ENCODE measurements at places on chromosomes 7 and 10. TPM values are rescaled to one million over a fixed set of nuclear protein-coding genes. Genes with fewer than 3 reads are reported as not detected.

GRCh38 chr7:157866336-157866924 is 529.6 kb downstream of the DNAJB6 start:
- ATAC-seq: no peak

- ATAC-seq: no peak
Observed at GRCh38 chr10:130407052-130407451, 270.9 kb downstream of the GLRX3 start.

GRCh38 chr10:72336259-72337038 is 18.3 kb downstream of the DNAJB12 start:
- ATAC-seq: no peak

GRCh38 chr7:116212869-116213268 is 2.5 kb downstream of the TES start:
- ATAC-seq: no peak

DNA sequence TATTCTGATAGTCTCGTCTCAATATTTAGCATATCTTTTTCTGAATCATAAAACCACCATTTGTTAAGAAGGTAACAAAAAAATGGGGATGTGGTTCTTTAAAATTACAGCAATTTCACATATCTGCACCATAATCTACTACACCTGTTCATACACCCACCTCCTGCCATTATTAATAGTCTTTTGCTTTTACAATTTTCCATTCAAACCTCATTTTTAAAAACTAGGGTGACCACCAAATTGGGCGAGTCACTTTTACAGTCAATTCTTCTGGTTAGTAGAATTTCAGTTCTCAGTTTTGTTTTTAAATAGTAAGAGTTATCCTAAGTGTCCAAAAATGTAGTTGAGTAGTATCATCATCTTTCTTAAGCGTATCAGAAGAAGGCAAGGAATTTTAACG is 48.4 kb upstream of the GSAP start:
- no peak for ATAC-seq

DNA sequence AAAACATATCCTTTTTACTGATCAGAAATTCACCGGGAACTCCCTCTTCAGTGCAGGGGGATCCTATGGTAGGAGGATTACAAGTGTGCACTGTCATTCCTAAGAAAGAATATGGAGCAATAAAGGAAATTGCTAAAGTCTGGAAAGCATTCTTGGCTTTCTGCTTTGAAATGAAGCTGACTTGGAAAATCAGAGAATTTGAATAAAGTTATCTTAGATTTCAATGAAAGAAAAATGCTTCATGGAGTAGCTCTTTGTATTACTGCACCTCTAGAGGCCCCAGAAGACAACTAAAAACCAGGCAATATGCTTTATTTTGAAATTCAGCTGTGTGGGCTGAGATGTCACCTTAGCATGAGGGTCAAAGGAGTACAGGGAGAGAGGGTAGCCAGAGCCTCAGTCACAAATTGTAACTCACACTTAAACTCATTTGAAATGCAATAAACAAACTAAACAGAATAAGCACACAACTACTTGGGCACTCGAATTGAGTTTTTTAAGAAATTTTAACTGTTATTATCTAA is 102.5 kb downstream of the IMMP2L start:
- no peak for ATAC-seq

DNA sequence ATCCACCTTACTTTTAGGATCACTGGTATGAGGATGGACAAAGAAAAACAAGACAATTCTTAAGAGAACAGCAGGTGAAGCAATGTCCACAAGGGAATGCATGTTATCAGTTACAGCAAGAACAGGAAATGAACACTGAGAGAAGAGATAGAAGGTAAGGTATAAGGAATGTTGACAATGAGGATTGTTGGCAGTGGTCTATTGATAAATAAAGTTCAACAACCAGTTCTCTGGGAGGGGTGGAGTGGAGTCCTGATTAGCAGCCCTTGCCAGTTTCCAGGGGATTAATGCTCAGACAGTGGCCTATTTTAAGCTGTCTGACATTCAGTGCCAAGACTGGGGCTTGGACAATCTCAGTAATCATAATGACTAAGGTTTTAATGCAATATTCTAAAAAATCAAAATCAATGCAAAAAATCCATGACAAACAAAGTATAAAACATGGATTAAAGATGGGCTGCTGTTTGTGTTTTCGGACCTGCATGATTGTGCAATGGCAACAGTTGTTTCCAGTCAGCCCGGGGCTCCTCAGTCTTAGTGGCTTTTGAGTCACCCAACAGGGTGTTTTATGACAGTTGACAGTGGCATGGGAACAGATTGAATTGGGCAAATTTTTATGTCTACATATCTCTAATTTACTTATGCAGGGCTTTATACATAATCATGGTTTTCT is 13.8 kb upstream of the AKR1B1 start:
- peak; percentile 65 for ATAC-seq

DNA sequence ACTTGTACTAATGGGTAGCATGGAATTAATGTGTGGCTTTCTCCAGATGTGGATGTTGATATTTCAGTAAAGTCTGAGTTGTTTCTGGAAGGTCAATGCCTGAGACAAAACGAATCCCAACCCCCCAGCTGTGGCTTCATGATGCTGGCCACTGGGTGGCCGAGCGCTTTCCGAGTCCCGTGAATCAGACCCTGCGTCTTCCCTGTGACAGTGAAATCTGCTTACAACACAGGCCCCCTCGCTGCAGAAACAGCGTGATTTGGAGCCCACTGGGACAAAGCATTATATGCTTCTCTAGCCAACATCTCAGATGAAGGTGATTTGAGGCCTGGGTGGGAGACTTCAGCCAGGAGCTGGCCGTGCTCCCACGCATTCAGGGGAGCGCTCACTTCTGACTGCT is 124.7 kb downstream of the WDR37 start:
- ATAC-seq: no peak

GRCh38 chr7:102305414-102306268 is 19.0 kb downstream of the SH2B2 start:
- ATAC-seq: no peak

- ATAC-seq: no peak
Observed at GRCh38 chr7:193481-194251, 1.3 kb downstream of the FAM20C start.

GRCh38 chr7:105690325-105690945 is 109.1 kb upstream of the EFCAB10 start:
- no peak for ATAC-seq

DNA sequence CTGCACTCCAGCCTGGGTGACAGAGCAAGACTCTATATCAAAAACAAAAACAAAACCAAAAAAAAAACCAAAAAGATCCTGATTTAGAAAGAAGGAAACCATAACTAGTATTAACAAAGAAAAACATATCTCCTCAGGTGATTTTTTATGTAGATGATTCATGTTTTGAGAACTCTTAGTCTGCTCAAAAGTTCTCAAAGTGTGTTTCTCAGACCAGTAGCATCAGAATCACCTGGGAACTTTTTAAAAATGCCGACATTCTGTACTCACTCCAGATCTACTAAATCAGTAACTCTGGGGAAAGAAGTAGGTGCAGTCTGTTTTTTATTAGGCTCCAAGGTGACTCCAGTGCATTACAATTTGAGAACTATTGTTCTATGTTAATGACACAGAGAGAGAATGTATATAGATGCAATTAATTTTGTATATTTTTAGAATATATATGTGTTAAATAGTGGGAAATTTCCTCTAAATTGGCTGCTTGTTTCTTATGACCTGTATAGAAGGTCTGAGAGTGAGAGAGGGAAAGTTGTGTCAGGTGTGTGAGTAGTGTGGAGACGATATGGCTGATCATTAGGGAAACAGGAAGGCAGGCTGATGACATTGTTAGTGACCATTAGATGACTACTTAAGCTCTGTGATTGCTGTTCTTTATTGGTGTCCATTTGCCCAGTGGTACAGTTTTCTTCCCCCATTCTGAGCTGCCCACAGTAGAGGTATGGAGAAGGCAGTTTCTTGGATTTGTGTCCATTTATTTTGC is 1075.0 kb downstream of the NRG3 start:
- no peak for ATAC-seq

- ATAC-seq: no peak
Observed at GRCh38 chr10:98528166-98528804, 81.5 kb upstream of the HPS1 start.

DNA sequence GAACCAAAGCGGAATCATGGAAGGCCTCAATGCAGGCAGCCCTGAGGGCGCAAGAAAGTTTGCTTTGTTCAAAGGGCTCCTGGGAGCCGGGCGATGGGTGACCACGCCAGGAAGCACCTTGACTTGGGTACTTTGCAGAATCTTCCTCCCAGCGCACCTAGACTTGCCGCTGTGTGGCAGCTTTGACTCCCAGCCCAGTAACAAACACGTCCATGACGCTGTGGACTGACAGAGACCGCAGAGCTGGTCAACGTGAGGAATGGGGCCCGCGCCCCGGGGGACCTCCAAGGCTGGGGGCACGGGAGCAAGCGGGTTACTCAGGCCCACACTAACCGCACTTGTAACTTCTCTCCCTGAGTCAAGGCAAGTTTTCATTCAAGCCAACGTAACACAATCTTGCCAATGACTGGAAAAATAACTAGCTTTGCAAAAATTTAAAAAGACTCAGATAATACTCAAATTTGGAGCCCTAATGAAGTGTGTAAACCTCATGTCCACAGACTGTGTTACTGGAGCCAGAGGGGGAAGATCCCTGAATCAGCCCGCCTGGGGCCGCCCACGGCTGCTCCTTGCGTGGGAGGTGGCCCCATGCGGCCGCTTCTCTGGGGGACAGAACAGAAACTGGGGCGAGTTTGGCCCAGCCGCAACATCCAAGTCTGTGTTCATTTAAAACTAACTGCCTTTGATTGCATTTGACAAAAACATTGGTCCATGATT is 130.8 kb downstream of the DNAJB6 start:
- no peak for ATAC-seq

- ATAC-seq: no peak
Observed at GRCh38 chr10:101569323-101569621, 18.8 kb downstream of the POLL start.

- ATAC-seq: no peak
Observed at GRCh38 chr7:41420421-41420820, 282.5 kb downstream of the INHBA start.

DNA sequence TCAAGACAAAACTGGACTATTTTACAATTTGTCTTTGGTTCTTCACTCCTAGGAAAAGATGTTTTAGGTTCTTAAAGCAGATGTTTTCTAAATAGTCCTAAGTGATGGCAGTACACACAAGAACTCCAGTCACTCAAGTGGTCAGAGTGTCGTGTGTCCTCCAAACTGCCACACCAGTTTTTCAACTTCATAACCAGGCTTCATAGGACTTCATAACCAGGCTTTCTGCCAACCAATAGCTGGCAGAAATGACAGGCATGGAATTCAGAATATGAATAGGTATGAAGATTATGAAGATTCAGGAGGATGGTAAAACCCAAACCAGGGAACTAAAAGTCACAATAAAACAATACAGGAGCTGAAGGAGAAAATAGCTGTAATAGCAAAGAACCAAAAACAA is 721.2 kb upstream of the SEMA3D start:
- ATAC-seq: no peak

DNA sequence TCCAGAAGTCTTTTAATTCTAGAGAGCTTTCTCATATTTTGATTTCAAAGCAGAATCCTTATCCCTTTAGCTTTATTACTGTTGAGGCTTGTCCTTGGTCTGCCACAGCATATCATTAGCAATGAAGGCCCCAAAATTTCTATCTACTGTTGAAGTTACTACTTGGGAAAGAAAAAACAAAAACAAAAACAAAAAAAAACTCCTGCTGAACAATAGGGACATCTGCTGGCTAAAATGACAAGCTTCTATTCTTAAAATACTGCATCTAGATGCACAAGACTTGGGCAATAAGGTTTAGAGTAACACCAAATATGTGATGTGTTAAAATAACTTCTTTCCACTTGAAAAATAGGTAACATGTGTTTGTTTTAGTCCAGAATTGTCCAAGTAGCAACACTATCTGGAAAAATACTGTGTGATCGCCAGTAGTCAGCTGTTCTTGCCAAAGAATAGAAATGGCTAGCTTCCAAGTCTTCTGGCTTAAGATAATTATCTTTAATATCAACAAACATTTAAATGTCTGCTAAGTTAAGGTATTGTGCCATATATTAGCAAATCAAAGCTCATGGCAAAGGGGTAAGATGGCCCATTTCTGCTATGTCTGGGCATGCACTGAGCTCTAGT is 3.8 kb upstream of the DMTF1 start:
- no peak for ATAC-seq

DNA sequence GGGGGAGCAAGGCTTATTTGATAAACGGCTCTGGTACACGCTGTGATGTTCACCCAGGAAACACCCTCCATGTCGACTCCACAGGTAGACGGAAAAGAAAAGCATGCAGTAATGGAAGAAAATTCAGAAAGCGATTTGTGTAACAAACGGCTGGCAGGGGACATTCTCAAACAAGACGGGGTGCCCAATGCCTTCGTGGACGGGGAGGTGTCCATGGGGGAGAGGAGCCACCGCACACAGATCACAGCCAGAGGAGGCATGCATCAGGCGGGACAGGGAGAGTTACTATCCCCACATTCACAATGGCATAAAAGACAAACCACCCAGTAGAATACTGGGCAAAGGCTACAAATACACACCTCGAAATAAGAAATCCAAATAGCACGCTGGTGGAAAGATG is 20.1 kb downstream of the CNPY1 start:
- ATAC-seq: no peak

- ATAC-seq: no peak
Observed at GRCh38 chr10:16794005-16794404, 23.2 kb downstream of the RSU1 start.

SPDYE9 gene
- not detected for total RNA-seq

CYP2C19 gene
- total RNA-seq: 1.4 TPM

EGFR gene
- 101 TPM for total RNA-seq

AQP1 gene
- 42.3 TPM for total RNA-seq

PVRIG gene
- 0.36 TPM for total RNA-seq

KMT2E gene
- 29.0 TPM for total RNA-seq

TNRC18 gene
- total RNA-seq: 26.2 TPM

FFAR4 gene
- 0.16 TPM for total RNA-seq

VWDE gene
- 0.36 TPM for total RNA-seq

ELOVL3 gene
- total RNA-seq: not detected

ZNF425 gene
- 1.9 TPM for total RNA-seq

All from esophagus mucosa (tissue), 1 donor.